ENCODE measurements at places on chromosomes 13 and 19. TPM values are rescaled to one million over a fixed set of nuclear protein-coding genes. Genes with fewer than 3 reads are reported as not detected.

- DNase-seq, result no peak
Measured at GRCh38 chr19:49433240-49433901, 8.0 kb downstream of the SLC17A7 start.

DNA sequence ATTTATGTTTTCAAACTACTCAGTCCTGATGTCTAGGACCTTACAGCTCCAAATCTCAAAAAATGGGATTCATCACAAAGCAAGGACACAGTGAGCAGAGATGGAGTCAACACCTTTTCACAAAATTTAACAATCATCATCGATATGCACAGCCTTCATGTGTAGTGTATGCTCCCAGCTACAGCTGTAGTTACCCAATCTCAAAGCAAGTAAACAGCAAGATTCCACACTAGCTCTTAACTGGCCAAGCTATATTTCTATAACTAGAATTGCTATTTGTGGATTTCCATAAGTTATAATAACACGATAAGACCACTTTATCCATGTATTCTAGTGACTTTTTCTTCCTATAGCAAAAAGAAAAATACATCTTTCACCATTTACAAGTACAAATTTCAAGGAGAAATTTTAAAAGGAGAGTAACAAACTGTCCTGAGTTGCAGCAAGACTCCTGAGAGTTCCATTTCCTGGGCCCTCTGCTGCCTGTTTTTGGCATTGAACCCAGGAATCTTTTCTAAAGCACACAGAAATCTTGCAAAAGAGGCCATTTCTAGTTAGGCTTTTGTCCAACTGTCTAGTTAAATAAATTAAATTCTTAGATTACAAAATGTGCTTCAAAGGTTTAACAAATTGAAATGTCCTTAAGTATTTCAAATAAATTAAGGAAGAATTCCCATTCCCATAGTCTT is 460.6 kb downstream of the FGF14 start:
- no peak for DNase-seq

DNA sequence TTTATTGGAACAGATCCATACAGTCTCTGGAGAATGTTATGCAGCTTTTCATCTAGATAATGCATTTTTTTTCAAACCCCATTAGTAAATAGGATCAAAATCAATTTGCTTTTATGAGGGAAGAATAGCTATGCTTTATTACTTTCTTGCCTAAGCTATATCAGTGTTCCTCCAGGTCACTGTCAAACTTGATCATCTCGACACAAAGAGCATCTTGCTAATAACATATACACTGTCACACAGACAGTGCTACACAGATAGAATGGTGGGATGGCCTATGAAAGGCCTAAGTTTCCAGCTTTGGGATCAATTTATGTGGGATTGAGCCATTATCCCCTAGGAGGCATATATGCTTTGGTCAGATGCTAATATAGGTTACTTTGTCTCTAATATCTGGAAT is 862.9 kb upstream of the SPRY2 start:
- DNase-seq, result no peak

Gene CGB7
- total RNA-seq, result not detected

Gene ZNF90
- total RNA-seq, result 3.7 TPM

Gene NUFIP1
- total RNA-seq, result 4.3 TPM
